ENCODE measurements at places on chromosomes 2 and 18.

- no peak for DNase-seq
Observed at GRCh38 chr18:10234912-10235660, 219.3 kb upstream of the APCDD1 start.

- DNase-seq, result no peak
Observed at GRCh38 chr2:216245391-216245975, 126.8 kb downstream of the MARCHF4 start.

DNA sequence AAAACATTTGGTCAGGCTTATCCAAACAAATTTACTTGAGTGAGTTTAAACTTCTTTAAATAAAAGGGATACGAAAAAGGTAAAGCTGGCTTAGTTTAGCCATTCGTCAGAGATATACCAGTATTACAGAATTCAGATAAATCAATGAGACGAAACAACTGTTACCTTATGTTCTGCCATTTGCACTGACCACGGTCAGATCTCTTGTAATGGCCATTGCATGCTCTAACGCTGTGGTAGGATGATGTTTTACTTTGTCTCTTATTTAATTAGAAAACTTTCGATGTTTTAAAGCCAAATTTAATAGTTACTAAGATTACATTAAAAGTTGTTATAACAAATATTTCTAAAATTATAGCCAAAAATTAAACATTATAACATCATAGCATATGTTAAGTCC lies 1.5 kb downstream of the C18orf54 start:
- DNase-seq, result no peak

DNA sequence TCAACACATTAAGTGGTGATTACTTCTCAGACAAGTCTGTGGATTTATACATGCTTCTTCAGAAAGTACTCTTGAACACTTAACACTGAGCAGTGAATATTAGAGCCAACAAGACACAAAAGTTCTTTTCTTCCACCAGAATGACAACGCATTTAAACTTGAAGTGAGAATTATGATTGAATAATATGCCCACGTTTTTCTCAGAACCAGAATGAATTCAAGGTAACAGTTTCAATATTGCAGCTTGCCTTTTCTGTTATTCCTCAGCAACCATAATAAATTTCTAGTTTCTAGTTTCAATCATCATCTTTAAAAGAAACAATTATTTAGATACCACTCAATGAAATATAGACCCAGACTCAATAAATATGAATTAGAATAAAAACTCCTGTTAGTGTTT lies 547.0 kb downstream of the NUP35 start:
- DNase-seq, result no peak

DNA sequence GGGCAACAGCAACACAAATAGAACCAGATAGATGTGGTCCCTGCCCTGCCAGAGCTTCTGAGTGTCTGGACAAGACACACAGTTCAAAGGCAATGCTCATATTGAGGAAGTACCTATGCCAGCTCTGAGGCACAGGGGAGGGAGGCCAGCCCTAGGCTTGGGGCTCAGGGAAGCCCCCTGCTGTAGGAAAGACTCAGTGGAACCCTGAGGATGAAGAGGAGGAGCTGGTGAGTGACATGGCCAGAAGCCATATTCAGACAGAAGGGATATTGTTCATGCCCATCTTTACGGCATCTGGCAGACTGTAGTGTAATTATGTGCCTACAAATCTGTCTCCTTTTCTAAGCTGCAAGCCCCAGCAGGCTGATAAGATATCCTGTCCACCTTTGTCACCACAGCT lies 8.8 kb downstream of the SIGLEC15 start:
- DNase-seq, result no peak

DNA sequence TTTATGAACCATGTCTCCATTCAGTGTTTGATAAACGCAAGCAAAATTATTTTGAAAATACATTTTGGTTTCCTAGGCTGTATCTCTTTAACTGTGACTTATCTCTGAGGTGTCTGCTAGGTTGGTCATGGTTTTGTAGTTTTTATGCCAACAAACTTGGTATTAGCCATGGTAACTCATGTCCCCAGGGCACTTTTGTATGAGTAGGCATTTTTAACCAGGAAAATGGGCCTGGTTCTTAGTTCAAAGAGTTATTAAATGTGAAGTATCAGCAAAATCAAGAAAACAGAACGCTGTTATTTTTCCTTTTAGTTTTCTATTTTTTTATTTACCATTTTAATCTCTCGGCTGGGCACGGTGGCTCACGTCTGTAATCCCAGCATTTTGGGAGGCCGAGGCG lies 179.3 kb upstream of the LHCGR start:
- no peak for DNase-seq
